ENCODE measurements at places on chromosomes 12 and 14. TPM values are rescaled to one million over a fixed set of nuclear protein-coding genes. Genes with fewer than 3 reads are reported as not detected.

- no peak for DNase-seq
Observed at GRCh38 chr12:11906286-11906935, 164.3 kb upstream of the BCL2L14 start.

GRCh38 chr12:48615681-48616080 lies 45.8 kb upstream of the LALBA start:
- DNase-seq: no peak

DNA sequence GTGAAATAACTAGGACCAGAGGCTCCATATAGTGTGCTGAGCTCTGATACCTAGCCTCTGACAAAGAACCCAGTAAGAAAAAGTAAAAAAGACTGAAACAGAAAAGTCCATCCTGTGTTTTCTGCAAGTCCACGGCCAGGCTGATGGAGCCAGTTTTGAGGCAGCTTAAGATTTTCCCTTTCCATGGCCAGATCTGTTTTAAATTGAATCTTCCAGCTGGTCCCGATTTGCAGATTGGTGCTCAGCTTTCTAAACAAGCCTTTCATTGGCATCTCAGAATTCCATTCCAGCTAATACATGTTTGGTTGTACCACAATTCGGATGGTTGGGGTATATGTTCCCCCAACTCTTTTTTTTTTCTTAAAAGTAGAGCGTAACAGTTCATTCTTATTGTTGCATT lies 152.0 kb downstream of the DACT1 start:
- no peak for DNase-seq

DNA sequence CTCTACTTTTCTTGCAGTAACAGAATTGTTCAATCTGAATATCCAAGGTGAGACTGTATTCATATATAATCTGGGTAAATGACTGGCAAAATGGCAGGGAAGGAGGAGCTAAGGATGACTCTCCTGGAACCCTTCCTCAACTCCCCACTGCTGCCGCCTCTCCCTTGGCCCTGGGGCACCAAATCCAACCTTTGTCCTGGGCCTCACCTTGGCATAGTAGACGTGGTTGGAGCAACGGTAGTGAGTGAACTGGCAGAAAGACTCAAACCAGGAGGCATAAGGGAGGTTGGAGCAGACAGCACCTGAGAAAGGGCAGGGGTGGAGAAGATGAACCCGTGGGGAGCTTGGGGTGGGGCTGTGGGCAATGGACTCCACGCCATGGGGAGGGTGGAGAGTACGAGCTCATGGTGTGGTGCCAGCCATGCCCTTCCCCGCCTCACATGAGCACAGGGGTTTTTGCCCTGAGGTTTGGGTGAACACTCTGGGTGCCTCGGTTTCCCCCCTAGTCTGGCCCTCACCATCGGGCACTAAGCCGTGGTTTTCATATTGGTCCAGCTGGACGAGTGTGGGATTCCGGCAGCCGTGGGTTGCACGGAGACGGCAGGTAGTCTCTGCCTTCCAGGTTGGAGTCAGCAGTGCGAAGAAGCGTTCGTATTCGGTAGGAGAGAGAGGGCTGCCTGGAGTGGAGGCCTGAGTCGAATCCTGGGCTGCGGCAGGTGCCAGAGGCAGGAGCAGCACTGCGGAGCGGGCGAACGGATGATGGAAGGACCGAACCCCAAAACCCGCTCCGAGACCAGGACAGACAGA lies 753 bp downstream of the ACRBP start:
- no peak for DNase-seq

Gene DCN
- 764 TPM for polyA plus RNA-seq
